ENCODE measurements at places on chromosomes 11 and 22.

DNA sequence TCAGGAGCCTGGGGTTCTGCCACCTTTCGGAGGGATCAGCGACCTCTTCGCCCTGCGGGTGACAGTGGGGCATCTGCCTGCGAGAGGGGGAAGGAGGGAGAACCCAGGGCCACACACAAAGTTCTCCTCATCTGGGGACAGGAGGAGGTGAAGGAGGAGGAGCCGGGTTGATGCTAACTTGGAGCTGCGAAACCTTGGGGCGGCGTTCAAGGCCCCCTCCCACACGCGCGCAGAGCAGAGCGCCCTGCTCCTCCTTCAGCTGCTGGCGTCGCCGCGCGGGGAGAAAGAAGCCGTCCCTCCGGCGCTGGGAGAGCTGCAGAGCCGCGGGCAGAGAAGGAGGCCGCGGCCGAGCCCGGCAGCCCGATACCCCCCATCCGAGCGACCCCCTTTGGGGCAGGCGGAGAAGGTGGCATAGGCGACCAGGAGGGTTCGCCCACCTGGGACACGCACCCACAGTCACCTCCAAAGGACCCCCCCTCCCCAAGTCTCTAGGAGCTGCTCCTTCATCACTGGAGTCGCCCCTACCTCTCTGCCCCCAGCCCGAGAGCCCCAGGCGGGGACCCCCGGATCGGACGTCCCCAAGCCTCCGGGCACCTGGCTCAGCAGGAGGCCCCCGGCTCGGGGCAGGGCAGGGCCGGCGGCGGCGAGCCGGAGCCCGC lies at the start of gene RASD2:
Gene RASD2, plus strand, starts transcription at position 237 of the 659 bp plus-strand sequence. CDS start 5,979 bp downstream, outside the sequence.
- peak; percentile 56 for DNase-seq

GRCh38 chr11:45577752-45578151 lies 87.7 kb downstream of the CHST1 start:
- DNase-seq = no peak

DNA sequence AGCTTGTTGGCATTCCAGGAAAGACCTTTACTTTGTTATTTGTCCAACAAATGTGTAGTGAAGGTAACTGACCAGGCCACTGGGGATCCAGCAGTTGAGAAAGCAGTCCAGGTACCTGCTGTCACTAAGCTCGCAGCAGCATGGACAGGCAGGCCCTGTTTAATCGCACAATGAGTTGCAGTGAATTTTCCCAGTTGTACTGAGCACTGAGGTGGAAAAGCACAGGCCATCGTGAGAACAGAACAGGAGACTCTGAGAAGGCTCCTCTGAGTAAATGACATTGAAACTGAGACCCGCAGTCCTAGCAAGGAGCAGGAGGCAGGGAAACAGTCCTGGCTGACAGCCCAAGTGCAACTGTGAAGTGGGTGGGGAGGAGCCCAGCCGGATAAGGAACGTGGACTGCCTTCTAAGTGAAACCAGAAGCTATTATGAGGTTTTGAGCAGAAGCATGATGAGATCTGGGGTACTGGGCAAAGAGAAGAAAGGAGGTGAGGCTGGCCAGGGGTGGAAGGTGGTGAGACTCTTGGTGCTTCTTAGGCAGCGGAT lies 39.8 kb upstream of the CDON start:
- no peak for DNase-seq

- no peak for DNase-seq
Measured at GRCh38 chr11:45093761-45094455, 52.5 kb upstream of the PRDM11 start.

GRCh38 chr22:45442116-45442515 lies 28.6 kb downstream of the RIBC2 start:
- no peak for DNase-seq

DNA sequence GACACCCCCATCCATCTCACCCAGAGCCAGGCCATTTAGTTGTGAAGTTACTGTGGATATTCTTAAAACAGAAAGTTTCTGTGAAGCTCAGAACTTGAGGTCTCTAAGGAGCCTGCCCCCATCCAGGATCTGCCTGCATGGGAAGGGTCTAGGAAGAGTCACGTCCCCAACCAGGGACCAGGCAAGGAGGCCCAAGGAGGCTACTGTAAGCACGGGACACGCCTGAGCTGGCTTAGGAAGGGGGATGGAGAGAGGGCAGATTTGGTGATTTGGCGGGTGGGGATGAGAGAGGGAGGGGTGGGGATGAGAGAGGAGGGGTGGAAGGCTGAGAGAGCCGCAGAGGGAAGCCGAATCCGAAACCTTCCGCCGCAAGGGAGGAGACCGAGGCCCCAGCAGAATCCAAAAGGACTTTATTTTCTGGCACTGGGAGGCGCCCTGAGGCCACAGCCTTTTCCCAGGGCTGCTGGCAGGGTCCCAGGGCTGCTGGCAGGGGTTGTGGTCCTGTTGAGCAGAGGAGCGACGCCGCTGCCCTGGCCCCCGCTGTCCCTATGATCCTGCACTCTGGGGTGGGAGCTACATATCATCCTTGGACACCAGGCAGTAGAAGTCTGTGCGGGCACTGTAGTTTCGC lies 9.4 kb downstream of the SIGIRR start:
- no peak for DNase-seq

GRCh38 chr11:16299390-16299789 lies 57.0 kb downstream of the SOX6 start:
- DNase-seq = no peak

DNA sequence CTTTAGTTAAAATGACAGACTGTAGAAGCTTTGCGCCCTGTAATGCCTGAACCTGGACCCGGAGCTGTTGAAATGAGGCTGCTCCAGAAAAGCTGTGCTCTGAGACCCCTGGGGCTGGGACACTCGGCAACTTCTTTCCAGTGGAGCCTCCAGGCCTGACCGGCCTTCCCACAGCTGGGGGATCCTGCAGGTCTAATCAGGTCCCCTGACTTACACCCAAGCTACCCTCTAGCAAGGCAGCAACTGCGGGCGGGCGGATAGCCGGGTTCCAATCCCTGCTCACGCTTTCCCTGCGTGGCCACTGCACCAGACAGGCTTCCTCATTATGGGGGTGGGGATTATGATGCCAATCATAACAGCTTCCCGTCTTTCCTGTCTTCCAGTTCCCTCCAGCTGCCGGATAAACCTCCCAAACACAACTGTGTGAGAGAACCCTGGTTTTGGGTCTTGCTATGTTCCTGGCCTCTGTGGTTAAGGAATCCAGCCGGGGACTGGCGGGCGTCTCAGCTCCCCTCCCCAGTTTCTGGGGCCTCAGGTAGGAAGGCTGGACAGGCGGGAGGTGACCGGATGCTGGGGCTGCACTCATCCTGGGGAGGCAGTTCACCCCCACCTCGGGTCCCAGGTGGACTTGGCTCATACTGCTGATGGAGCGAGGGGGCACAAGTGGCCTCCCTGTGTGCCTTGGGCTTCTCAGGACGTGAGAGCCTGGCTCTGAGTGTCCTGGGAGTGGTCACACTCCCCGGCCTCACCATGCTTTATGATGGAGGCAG lies 38.6 kb downstream of the PARVG start:
- no peak for DNase-seq

- DNase-seq = no peak
Measured at GRCh38 chr22:49734882-49735281, 92.8 kb downstream of the BRD1 start.

- DNase-seq = no peak
Measured at GRCh38 chr11:69241075-69241740, 52.7 kb upstream of the MYEOV start.

DNA sequence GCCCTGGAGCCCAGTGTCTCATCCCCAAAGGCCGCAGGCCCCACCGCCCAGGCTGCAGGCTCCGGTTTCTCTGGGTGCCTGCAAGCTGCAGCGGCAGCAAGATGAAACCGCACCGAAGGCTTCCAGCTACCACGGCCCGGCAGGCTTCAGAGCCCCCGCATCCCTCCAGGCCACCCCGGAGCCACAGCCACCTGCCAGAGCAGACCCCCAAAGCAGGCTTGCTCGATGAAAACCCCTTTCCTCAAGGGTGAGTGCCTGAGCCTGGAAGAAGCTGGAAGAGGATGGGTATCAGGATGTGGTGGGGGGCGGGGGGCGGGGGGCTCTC lies 24.5 kb upstream of the GNB1L start:
- no peak for DNase-seq

- DNase-seq = no peak
Measured at GRCh38 chr11:96967616-96968015, 577.8 kb downstream of the JRKL start.

DNA sequence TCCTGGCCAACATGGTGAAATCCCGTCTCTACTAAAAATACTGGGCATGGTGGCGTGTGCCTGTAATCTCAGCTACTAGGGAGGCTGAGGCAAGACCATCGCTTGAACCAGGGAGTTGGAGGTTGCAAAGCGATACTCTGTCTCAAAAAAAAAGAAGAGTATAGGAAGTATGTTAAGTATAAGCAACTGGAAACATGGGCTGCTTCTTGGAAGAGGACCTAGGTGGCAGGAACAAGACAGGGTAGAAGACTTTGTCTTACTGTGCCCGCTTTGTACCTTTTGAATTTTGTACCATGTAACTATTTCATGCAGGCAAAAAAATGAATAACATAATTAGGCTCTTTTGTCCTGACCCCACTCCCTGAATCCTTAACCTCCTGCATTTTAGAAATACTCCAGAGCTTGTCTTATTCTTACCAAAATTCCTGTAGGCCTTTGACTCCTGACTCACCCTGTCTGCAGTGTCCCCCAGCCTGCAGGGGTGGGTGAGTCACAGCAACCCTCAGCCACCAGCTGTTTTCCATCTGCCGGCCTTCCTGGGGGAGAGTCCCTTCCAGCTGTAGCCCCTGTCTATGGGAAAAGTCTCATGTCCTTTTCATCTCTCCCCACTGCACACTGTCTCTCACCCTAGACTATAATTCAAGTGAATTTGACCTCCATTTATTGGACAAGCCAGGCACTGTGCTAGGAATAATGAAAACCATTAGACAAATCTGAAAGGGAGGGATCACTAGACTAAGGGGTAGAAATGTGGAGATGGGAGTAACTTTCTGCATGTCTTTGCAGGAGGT lies 41.8 kb downstream of the TXN2 start:
- DNase-seq = peak; percentile 64

DNA sequence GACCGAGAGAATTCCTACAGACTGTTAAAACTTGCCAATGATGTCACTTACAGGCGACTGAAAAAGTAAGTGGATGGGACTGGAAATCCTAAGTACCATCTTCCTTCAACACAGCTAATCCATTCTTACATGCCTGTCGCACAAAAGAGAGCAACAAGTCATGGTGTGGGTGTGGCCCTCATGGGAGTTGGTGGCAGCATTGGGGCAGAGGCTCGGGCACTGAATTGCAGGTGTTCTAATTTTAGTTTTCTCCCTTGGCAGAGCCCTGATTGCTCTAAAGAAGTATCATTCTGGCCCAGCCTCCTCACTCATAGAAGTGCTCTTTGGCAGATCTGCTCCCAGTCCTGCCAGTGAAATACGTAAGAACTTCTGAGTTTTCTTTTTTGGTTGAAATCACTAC lies 4.6 kb downstream of the IGHMBP2 start:
- no peak for DNase-seq

GRCh38 chr11:117936973-117937372 lies 7.8 kb upstream of the TMPRSS13 start:
- DNase-seq = no peak

DNA sequence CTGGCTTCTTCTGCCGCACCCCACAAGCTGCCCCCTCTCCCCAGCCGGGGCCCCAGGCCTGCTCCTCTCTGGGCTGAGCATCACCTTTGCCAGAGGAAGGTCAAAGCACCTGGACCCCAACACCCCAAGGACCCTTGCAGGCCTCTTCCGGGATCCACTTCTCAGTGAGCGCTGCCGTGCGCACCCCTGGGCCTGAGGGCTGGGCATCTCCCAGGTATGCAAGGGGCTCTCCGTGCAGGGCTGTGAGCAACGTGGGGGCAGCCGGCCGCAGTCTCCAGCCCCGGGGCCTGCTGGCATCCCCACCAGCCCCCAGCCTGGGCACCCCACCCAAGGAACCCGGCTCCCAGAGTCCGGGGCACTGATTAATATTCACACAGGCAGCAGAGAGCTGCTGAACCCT lies 64.0 kb downstream of the BRD1 start:
- DNase-seq = no peak

DNA sequence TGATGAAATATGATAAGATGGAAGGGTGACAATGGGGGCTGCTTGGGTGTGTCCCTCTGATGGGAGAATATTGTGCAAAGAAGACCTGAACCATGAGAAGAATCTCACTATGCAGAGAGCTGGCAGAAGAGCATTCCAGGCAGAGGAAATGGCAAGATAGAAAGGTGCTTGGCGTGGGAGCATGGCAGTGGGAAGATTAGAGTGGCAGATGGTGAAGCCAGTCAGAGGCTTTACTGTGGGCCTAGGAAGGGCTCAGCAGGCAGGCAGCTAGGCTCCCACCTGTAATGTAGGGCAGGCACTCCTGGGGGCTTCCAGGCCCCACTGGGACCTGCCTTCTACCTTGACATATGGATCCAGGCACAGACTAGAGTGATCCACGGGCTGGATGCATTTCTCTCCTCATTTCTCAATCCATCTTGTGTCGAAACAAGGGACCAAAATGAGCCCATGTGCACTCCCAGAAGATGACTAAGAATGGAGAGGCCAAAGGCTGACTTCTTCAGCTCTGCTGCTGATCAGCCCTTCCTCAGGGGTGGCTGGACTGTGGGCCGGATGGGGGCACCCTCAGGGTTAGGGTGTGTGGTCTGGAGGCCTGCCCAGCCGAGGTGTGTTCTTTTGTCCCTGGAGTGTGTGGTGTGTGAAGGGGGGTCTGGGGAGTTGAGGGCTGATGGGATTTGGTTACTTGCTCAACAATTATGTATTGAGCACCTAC lies 88.3 kb downstream of the TSPAN18 start:
- no peak for DNase-seq

GRCh38 chr22:19951346-19951745 lies 9.7 kb upstream of the TXNRD2 start:
- no peak for DNase-seq

DNA sequence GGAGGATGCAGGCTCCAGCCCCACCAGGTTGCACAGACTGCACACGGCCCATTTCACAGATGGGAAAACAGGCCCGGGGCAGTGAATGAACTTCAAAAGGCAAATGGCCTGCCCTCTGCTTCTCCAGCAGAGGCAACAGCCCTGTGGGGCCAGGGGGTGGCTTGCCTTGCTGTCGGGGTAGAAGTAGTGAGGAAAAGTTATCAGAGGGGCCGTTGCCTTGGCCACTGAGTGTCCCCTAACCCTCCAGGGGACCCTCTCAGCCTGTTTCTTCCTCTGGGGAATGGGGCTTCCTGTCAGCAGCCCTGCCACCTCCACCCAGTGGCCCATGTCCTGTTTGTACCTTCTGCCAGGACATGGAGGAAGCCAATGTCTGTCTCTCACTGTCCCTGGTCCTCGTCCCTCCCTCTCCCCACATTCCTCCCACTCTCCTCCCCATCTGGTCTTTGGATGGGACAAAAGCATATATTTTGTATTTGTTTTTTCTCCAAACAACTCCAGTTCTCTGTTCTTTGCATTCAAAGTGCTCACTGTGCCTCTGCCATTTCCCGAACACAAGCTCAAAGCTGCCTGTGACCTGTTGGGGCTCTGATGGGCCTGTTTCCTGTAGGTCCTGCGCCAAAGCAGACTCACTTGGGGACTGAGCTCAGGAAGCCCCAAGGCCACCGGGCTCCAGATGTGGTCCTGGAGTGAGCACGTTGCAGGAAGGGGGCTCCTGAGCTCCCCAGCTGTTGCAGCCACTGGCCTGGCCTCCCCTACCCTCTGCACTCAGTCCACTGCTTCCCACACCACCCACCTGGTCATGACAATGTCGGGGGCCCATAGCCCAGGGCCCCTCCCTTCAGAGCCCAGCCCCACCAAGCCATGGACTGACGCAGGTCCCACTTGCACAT lies 9.5 kb downstream of the MAP4K2 start:
- DNase-seq = no peak

GRCh38 chr11:74608431-74608830 lies 16.0 kb downstream of the POLD3 start:
- no peak for DNase-seq

GRCh38 chr11:92852946-92853345 lies 116.5 kb upstream of the MTNR1B start:
- no peak for DNase-seq

GRCh38 chr11:10456519-10456918 lies 1.5 kb downstream of the AMPD3 start:
- DNase-seq = no peak

Data from T1000 (cell line).